ENCODE measurements at places on chromosomes 5 and 9. TPM values are rescaled to one million over a fixed set of nuclear protein-coding genes. Genes with fewer than 3 reads are reported as not detected.

GRCh38 chr9:129853614-129854013 is 18.4 kb downstream of the USP20 start:
- DNase-seq, result peak; percentile 20

DNA sequence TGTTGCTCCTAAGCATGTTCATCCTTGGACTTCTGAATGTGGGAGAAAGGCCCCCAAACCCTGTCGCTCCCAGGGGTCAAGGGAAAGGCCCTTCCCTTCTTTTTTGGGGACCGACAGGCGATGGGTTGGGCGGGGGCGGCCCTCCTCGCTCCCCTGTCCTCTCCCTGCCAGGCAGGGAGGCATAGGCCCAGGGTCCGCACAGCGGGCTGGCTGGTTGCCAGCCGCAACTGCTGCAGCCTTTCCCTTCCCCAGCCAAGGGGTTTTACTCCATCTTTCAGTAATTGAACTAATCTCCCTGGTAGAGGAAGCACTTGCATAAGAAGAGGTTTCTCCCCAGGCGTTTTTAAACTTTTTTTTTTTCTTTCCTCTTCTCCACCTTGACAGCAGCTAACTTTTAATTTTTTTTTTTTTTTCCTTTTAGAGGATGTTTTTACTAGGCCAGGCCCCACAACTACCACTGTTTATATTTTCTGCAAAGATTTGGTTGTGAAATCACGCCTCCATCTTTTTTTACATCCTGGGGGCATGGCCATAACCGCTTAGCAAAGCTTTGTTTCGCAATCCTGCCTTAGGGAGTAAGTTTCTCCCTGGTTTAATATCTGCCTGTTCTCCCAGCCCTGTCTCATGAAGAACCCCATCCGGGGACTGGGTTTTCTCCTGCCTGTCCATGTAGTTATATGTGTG is 216.9 kb upstream of the ZNF608 start:
- DNase-seq, result no peak

GRCh38 chr5:109659901-109660300 is 29.8 kb upstream of the MAN2A1 start:
- DNase-seq, result no peak

DNA sequence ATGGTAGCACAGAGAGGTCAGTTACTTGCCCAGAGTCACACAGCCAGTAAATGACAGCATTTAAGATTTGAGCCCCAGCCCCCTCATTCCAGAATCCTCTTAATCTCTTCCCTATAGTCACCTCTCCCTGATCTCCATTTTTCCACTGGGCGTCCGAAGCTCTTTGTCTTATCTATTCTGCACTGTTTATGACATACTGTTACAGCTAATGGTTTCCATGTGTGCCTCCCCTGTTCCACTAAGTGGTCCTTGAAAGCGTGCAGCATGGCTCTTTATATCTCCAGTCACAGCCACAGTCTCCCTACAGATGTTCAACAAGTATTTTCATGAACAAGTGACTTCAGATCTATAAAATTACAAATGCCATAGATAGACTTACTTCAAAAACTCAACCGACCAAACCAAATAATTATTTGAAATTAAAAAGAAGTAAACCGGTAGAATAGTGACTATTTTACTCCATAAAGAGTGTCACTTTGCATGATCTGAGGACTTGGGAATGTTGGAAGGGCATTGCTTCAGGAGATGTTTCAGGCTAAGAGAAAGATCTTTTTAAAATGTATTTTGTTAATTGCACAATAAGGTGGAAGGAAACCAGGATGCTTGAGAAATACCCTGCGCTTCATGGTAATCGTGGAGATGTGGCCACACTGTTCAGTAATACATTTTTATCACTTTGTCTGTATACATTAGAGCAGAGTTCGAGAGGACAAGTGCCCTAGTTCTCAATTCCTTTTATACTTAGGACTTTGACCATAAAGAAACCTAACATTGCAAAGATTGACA is 237.2 kb downstream of the FBXL7 start:
- no peak for DNase-seq

Gene SLC25A2
- total RNA-seq, result 0.42 TPM

Gene SHISAL2B
- not detected for total RNA-seq

Gene CXCL14
- total RNA-seq, result 6.1 TPM
